ENCODE measurements at places on chromosomes 5 and 9.

DNA sequence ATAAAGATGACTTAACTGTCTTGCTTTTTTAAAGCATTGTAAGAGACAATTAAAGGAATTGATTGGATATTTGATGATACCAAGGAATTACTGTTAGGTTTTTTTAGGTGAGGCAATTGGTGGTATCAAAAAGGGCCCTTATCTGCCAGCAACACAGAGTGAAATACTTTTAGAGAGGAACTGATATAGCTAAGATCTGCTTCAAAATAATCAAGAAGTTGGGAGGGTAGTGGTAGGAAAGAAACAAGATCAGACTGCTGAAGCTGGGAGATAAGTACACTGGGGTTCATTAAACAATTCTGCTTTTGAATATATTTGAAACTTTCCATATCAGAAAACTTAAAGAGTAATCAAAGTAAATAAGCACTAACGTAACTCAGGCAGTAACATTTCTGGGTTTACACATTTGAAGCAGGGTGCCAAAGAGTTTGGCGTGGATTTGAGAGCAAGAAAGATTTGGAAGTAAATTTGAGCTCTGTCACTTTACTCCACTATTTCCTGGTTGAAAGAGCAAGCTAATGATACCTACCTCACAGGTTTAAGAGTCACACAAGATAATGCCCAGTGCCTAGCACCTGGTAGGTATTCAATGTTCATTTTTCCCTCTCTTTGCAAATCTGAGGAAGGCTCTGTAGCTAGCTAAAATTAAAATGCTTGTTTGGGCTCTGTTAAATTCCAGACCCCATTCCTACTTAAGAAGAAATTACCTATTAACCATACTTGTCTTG, 6.9 kb downstream of the ERMP1 start:
- no peak for DNase-seq

- DNase-seq, result no peak
Measured at GRCh38 chr9:71795097-71795813, 26.9 kb upstream of the CEMIP2 start.

GRCh38 chr5:17282283-17283120, 65.1 kb downstream of the BASP1 start:
- DNase-seq, result no peak

DNA sequence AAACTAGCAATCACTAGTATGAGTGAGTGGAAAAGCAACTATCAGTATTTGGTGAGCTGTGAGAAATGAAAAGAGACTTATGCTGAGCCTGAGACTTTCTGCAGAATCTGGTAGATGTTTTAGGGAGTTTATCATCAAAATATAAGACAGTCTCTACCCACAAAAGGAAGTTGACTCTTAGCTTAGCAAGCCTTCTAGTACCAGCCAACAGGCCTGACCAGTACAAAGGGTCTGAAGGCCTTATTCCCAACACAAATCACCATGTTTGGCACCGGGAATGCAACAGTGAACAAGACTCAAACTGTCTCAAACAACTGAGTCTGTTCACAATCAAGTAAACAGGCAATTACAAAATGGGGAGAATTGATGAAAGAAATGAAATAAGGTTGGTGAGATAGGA, 244.4 kb downstream of the CWC27 start:
- no peak for DNase-seq

DNA sequence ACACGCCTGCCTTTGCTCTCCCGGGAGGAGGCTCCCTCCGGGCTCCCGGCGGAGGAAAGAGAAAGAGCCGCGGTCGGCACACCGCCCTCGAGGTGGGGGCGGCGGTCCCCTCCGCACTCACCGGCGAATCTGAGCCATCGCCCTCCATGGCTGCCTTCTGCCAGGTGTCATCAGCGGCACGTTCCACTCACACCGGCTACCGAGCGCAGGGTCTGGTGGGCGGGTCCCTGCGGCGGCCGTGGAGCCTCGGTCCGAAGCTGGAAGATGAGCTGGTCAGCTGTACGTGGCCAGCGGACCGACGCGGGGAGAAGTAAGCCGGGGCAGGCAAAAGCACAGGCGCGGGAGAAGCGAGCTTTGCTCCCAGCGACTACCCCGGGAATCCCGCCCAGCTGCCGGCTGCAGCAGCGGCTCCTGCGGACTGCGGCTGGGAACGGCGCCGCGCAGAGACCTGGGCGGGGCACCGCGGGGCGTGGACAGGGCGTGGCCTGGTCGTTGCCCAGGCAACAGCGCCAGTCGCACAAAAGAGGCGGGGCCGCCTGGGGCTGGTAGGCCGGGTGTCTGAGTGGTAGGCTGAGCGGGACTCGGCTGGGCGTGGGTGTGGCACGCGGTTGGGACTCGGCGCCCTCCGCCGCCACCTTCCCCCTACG, at the start of gene TRIM36:
Gene TRIM36, minus strand, starts transcription at position 422 of the 647 bp plus-strand sequence. Its CDS starts 274 bp downstream, at position 148.
- DNase-seq, result peak; percentile 97

DNA sequence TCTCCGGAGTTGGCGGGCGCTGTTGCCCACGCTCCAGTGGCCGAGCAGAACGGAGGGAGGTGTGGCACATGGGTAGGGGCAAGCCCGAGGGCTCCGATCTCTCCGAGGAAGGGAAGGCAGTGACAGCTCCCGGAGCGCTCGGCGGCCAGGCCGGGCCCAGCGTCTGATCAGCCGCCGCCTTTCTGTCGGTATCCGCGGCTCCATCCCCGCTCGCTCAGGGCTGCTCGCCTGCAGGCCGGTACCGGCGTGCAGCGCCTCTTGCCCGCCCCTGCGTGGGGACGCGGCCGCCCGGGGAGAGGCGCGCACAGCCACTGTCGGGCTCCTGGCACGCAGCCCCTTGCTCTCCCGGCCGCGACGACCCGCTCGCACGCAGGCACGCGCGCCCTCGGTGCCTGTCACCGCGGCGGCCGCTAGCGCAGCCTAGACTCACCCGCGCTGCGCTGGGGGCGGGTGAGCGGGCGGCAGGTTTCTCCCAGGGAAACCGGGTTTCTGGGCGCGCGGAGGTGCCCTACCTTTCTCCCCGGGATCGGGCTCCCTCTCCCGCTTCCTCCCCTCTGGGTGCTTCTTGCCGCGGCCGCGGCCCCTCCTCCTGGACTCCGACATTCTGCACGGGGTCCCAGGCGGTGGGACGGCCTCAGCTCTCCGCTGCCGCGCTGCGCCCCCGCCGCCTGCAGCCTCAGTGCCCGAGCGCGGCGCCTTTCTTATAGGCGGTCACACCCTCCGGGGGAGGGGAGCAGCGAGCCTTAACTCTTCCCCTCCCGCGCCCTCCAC, 108.4 kb downstream of the PSD2 start:
- DNase-seq, result peak; percentile 84

- no peak for DNase-seq
Measured at GRCh38 chr9:78026416-78026815, 5.2 kb downstream of the GNAQ start.

DNA sequence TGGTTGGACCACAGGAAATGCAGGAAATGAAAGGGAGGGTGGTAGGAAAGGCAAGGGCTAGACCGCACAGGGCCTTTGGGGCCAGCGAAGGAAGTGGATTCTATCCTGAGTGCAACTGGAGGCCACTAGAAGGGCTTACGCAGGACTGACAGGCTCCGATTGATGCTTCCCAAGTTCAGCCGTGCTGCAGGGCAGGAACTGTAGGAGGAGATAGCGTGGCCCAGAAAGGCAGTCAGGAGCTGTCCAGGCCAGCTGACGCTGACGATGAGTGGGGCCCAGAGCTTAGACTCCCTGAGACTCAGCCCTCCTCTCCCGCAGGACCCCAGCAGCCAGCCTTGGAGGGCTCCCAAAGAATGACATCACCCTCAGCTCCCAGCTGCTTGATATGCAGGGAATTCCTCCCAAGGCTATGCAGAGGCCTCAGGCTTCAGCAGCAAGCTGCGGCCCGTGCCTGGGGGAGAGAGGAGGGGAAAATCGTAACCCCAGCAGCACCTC, 48.8 kb downstream of the KCNIP1 start:
- DNase-seq, result peak; percentile 53

GRCh38 chr9:33794560-33794959, 801 bp upstream of the PRSS3 start:
- DNase-seq, result no peak

DNA sequence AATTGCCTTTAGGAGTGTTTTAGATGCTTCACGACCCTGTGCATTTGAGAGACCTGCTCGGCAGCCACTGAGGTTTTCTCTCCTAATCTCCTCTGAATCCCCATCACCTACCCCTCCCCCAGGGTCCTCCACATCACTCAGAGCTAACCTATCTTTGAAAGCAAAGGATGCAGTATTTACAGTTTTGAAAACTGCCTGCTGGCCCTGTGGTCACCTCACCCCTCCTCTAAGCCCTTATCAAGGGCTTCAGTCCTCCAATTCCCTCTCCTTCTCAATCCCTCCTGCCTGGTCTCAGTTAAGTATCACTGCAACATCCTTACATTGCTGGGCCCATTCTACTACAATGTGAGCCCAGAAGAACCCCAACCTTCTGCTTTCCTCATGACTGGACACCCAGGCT, 4.6 kb downstream of the RPP25L start:
- no peak for DNase-seq

DNA sequence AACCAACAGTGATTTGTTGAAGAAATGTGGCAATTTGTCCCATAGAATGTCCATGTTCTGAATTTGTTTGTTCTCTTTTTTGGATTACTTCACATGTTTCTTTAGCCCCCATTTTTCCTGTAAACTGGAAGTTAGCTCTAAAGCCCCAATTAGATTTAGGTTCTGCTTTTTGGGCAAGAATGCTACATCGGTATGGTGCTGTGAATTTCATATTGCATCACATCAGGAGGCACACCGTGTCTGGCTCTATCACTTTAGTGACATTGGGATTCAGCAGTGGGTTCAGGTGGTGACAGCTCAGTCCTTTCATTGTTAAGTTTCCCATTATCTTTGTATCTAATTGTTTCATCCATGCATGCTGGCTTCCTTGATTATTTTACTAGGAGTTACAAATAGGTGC, 27.9 kb downstream of the ADGRV1 start:
- DNase-seq, result no peak

GRCh38 chr5:5080790-5081189, 59.3 kb upstream of the ADAMTS16 start:
- no peak for DNase-seq

DNA sequence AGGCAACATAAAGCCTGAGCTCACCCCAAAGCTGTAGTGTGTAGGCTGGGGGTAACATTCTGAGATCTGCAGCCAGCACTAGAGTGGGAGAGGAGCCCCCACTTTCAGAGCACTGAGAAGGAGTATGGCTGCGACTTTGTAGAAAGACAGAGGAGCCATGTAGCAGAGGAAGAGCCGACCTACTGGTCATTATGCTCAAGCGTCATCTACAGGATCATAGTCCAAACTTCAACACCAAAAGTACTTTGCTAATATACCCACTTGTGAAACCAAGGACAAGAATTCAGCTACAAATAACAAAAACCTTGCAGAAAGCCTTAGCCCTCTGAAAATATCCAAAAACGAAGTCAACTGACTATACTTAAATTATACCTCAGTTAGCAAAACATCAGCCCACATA, 330.1 kb downstream of the MAN2A1 start:
- no peak for DNase-seq

GRCh38 chr5:142845954-142846398, 75.8 kb downstream of the ARHGAP26 start:
- DNase-seq, result no peak

GRCh38 chr9:91154686-91155085, 207.0 kb downstream of the AUH start:
- DNase-seq, result no peak

GRCh38 chr5:71996789-71997188, 110.5 kb upstream of the MAP1B start:
- DNase-seq, result no peak

- DNase-seq, result no peak
Measured at GRCh38 chr5:40518485-40518917, 161.2 kb upstream of the PTGER4 start.

DNA sequence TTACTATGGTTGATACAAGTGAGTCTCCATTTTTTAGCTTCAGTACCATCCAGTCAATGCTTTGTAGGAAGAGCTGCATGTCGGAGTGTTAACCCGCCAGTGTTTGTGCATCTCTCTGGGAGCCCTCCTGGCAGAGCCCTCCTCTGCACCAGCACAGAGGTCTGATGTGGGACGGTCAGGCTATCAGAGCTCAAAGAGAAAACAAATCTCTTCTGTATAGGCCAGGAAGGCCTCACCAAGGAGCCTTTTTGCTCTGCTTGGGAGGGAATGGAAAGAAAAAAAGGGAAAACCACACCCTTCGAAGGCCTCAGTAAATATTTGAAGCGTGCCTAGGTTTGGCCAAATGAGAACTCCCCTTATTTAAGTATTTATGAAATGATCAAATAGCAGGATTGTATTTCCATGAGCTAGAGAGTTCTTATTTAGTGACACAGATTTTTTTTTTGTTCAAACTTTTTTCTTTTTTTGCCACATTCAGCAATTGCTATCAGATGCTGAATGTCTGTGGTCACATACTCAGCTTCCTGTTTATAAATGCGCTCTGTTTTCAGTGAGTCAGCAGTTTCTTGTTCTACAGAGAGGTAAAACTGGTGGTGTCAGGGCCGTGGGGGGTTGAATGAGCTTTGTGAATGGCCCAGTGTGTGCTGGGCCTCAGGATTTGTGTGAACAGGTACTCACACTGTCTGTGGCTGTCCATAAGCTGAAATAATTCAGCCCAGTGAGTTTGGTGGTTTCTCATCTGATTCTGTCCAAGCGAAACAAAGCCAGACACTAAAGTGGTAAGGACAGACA, 226.6 kb downstream of the SNX18 start:
- peak; percentile 48 for DNase-seq

GRCh38 chr5:24496268-24496667, 148.5 kb downstream of the CDH10 start:
- no peak for DNase-seq

DNA sequence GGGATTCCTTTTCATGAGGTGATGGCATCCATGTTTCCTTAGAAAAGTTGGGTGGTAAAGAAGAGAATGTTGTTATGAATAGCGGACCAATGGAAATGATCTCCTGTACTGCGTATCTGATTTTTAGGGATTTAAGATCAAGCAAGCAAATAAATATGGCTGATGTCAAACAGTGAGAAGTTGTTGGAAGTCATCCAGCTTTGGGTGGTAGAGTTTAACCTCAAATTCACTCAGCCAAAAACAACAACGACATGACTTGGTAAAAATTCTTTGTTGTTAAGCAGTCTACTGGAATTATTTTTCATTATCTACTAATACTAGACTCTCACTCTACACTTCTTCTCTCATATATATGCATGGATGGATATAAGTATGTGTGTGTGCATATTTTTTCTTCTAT, 426.5 kb downstream of the CTNND2 start:
- no peak for DNase-seq

DNA sequence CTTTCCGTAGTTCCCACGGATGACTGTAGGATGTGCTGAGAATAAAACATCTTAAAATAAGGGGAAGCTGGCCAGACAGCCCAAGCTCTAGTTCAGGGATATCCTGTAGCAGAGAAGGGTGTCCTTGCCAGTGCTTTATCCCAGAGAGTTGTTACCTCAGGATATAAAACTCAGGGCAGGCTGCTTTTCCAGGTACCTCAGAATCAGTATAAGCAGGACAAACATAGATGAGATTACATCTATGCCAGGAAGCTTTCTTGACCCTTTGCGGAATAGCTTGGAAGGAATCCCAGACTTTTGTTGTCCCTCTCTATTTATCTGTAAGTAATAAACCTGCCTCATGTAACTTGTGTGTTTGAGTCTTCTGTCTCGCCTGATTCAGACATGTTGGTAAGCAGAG, 565.7 kb downstream of the PRDM9 start:
- DNase-seq, result no peak

All from neural progenitor cell (in vitro differentiated cells).